ENCODE measurements at places on chromosomes 6 and 20.

DNA sequence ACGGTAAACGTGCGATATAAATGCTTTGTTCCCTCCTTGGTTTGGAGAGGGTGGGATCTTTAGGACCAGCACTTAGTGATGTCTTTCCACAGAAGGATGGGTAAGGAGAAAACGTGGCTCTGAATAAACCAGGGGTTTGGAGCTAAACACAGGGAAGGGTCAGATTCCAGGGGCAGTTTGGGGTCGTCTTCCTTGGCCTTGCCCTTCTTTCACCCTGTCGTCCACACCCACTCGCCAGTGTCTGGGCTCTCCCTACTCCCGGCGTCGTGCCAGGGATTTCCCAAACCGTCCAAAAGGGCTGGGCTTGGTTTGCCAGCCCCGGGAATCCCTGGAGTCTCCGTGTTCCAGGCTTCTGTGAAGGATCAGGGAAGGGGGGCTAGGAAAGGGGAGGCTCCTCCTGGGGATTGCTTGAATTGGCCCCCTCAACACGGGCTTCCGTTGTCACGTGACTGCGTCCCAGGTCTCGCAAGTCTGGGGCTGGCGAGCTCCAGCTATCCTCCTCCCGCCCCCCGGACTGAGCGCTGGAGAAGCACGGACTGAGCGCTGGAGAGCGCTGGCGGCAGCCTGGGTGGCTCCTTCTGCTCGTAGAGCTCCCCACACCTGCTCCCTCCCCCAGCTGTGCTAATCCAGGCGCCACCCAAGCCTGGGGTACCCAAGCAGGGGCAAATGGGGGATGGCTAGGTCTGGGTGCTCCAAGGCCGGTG, 9.4 kb upstream of the ARMC12 start:
- no peak for DNase-seq

DNA sequence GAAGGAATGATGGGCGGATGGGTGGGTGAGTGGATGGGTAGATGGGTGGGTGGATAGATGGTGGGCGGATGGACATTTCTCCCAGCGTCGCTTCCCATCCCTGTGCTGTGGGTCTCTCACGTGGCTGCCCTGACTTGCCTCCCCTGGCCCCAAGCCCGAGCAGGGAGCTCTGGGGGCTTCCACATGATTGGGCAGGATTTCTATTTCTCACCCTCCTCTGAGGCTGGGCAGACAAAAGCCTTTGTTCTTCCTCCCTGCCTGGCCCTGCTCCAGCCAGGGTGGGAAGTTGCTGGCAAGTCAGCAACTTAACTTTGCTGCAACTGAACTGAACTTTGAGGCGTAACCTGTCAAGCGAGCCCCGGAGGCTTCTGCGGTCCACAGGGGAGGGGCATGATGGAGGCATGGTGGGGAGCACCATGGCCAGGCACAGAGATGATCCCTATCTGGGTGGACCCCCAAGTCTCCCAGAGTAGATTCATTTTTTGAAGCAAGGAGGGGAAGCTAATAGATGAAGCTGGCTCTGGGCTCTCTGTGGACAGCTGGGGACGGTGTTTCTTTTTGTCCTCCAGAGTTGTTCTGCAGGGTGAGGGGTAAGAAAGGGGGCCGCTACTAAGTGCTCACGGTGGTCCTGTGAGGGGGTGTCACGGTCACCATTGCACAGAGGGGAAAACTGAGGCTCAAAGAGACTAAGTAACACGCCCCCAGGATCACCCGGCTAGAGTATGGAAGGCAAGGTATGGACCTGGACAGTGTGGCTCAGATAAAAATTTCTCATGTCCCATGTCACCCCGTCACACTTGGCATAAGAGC, 140.1 kb downstream of the CEBPB start:
- no peak for DNase-seq

DNA sequence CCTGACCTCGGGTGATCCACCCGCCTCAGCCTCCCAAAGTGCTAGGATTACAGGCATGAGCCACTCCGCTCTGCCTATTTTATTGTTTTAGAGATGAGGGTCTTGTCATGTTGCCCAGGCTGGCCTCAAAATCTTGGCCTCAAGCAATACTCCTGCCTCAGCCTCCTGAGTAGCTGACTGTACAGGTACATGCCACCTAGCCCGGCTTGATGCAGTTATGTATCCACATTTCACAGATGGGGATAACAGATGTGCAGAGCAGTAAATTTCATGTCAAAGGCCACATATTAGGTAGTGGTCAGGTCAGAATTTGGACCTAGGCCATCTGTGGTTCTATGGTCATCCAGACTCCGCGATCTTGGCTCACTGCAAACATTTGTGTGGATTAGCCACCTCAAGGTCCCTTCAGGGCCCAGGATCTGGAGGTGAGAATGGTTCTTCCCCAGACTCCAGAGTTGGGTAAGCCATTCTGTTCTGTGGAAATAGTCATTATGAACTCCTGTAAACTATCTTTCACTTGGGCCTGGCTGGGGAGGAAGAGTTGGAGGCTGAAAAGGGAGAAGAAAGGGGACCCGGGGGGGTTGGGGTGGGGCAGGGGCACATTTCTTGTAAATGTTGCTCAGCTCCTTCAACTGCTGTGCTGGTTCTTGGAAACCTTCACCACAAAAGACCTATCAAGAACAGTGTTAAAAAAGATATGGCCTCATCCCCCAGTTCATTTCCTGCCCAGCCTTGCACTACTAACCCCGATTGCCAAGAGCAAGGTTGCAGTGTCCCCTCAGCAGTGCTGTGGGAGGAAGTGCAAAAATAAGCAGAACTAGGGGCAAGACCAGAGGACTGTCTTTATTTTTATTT, 13.0 kb downstream of the PIM1 start:
- DNase-seq: peak; percentile 48

GRCh38 chr6:25960734-25961133, 1.9 kb upstream of the TRIM38 start:
- no peak for DNase-seq

DNA sequence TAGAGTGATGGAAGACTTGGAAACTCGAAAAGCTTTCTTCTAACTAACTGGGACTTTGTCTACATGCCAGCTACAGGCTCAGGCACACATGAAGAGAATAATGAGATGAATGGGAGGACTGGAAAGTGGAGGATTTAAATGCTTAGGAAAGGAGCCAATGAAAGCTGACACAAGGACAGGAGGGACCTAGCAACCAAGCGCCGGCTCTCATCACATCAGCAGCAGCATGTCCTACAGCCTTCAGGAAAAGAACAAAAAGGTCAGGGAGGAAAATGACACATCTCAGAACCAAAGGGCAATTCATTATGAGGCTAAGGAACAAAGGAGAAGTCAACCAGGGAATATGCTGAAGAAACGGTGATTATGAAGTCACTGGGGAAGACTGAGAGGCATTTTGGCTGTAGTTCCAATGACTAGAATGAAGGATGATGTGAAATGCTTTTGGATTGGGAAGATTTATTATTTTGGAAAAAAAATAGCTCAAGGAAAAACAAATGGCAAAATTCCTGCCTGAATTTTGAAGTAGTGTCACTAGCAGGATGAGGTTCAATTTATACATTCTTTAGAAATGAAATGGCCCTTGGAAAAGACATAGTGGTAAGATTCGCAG, 5.7 kb downstream of the BACH2 start:
- DNase-seq: no peak

- no peak for DNase-seq
Observed at GRCh38 chr20:45527294-45527693, 11.9 kb upstream of the SPINT3 start.

DNA sequence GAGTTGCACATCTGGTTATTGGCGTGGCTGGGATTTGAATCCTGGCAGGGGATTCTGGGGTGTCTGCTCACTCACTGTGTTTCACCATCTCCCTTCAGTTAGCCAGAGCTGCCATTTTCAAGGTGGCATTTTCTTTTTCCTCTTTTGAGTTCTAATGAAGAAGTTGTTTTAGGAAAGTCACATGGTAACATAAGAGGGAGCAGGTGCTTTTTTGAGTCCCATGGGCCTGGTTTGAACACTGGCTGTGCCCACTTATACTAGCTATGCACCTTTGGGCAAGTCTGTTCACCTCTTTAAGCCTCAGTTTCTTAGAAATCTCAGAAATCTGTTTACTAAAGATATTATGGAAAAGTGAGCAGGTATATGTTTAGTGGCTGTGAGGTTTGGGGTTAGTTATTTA, 39.6 kb downstream of the ANKS1A start:
- DNase-seq: no peak

- no peak for DNase-seq
Observed at GRCh38 chr20:48621376-48622078, 206.3 kb downstream of the PREX1 start.

DNA sequence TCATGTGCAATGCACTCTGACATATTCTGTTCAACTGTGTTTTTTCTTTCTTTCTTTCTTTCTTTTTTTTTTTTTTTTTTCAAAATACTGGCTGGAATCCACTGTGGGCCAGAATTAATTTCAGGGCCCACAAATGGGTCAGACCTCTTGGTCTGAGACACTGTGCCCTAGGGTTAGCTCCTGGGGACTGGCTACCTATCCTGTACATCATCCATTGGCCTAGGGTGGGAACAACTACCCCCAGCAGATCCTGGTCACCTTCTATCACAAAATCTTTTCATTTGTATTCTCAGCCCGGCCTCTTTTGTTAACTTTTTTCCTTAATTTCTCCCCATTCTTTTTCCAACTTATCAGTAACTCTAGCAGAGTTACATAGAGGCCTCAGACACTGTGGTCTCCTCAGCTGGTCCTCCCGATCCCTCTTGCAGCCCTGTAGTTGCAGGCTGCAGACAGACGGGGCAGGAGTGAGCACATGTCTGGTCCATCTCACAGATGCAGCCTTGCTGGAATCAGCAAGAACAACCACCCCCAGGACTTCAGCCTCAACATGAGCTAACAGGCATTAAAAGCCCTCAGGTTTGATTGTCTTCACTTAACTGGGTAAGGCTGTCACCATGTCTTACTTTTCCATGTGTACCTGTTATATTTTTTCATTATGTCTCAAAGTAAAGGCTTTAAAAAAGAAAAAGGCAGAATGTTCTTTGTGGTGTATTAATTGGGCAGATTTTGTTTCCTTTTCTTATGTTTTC, 41.3 kb downstream of the TXLNB start:
- peak; percentile 59 for DNase-seq
